ENCODE measurements at places on chromosomes 1 and 21.

GRCh38 chr1:147046189-147046862 is 108.2 kb downstream of the NBPF12 start:
- no peak for DNase-seq

GRCh38 chr1:172647110-172647564 is 11.8 kb upstream of the FASLG start:
- DNase-seq, result peak; percentile 61

DNA sequence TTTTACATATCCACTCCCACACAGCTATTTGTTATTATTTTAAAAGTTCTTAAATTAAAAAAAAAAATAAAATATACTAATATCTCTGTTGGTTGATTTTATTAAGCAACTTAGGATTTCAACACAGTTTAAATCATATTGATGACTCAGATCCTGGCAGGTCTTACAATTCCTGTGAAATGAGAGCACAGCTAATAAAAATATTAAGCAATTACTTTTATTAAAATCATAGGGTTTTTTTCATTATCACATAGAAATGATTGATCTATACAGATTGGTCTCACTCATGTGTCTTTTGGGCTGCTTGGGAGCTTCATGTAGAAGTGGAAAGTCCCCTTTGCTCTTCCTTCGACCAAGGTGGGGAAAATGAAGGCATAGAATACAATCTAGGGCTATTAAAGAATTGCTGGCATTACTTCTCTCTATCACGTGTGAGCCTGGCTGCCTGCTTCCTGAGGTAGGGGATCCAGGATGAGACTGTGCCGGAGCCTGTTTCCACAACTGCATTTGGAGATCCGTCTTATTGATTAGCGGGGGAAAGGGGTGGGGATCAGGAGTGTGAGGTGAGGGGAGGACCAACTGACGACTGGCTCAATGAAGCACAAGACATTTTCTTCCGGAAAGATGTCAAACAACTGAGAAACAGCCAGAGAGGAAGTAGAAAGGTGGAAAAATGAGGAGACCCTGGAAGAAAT is 858.0 kb downstream of the USP25 start:
- DNase-seq, result no peak

DNA sequence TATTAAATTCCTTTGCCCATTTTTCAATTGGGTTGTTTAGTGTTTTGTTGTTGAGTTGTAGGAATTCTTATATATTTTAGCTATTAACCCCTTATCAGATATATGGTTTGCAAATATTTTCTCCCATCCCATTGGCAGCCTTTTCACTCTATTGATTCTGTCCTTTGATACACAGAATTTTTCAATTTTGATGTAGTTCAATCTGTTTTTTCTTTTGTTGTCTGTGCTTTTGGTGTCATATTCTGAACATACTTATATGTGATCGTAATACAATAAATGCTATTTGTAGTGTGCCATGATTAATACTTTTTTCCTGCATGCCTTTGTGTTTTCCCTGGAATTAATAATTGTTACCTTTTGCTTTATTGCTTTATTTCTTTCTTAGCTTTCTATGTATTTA is 7.8 kb upstream of the LRP8 start:
- no peak for DNase-seq

DNA sequence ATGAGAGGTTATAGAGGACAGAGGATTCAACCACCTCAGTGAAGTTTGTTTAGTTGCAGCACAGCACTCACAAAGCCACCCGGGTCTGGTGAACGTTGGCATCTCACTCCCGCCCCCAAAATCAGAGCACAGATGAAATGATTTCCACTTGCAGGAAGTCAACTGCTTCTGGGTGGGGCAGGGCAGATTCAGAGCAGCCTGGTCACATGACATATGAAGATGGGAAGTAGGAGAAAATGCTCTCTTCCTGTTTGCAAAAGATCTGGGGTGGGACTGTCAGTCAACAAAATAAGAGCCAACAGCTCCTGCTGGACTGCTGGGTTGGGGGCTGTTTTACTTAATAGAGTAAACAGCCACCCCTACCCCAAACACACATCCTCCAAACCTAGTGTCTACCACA is 43.2 kb downstream of the LRRC71 start:
- peak; percentile 48 for DNase-seq

GRCh38 chr1:109816975-109817535 is 53.3 kb upstream of the EPS8L3 start:
- DNase-seq, result no peak

- DNase-seq, result no peak
Observed at GRCh38 chr1:173276922-173277800, 70.0 kb upstream of the TNFSF4 start.

GRCh38 chr1:51954783-51955182 is 35.7 kb downstream of the RAB3B start:
- DNase-seq, result no peak

GRCh38 chr1:155892796-155893195 is 18.4 kb downstream of the RIT1 start:
- no peak for DNase-seq

GRCh38 chr1:52660807-52661206 is 27.8 kb downstream of the SHISAL2A start:
- DNase-seq, result no peak

DNA sequence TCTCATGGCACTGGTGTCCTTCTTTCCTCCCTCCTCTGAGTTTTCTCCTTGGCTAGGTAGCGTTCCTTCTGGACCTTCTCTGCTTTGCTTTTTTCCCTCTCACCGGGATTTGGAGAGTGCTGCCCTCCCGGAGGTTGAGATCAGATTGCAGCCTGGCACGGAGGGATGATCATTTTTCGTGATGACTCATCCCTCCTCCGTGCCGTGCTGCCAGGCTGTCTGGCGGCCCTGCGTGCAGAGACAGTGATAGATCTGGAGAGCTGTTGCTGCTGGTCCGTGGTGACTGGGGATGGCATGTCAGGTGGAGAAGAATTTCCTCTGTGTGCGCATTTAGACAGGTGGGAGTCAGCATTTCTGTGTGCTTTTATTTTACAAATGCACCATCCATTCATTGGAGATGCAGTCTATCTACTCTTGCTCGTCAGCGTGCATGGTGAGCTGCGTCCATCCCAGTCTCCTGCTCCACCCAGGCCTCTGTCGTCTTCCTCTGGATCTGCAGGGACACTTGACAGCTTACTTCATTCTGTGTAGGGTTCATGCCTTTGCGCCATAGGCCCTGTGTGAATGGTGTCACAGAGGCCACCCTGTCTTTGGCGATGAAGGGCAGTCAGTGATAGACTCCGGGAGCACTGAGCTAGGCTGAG is 104.4 kb downstream of the PCBP3 start:
- DNase-seq, result no peak

- no peak for DNase-seq
Observed at GRCh38 chr1:88169139-88169538, 514.9 kb upstream of the PKN2 start.

GRCh38 chr21:21997390-21998333 is 999.5 kb downstream of the NCAM2 start:
- DNase-seq, result no peak

DNA sequence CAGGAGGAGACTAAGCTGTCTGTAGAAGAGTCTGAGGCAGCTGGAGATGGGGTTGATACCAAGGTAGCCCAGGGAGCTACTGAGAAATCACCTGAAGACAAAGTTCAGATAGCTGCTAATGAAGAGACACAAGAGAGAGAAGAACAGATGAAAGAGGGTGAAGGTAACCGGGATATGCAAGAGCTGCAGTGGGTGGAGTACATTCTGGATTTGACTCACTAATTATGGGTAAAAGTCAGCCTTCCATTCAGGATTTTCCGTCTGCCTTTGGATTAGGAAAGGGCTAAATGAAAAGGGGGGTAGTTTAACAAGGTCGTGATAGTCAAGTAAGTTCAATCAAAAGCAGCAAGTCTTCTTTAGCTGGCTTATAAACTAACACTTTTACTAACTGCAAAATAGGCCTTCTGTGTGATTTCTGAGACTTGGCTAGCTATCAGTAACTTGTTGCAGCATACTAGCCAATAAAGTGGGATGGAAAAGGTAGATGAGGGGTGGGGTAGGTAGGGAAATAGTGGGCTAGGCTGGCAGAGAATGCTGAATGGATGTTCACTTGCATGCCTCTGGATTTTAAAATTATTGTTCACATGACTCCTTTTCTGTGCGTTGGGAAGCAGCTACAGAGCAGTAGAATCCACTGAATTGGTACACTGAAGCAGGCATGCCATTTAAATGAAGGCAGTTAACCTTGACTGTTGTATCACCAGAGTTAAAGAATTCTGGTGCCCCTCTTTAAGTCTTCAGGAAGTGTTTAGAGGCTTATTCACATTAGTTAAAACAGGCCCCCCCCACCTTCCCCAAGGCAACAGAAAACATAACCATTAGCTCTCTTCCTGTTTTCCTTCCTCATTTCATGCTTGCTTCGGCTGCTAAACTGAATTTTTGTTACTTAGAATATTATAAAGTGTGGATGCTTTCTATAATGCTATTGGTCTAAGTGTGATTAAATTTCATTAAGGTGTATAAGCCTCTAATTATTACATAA is 15.4 kb downstream of the CCDC17 start:
- no peak for DNase-seq

DNA sequence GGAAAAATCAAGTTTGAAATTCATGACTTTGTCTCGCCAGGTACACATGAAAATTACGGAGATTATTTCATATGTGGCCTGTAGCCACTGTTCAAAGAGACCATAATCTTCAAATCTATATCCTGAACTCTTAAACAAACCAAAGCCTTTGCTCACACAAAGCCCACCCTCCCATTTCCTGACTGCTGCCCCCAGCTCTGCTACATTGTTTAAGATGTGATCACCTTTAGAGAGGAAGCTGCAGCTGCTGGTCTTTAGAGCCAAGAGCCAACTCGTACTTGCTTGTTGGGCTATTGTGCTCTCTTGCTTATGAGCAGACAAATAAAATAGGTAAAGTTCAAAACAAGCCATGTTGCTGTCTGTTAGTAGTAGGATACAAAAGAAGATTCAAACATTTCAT is 71.9 kb downstream of the DTL start:
- DNase-seq, result no peak

- DNase-seq, result no peak
Observed at GRCh38 chr1:13965770-13966398, 265.9 kb downstream of the PRDM2 start.

GRCh38 chr21:33750017-33750416 is 107.7 kb downstream of the ITSN1 start:
- DNase-seq, result no peak

GRCh38 chr21:25107708-25108107 is 499.6 kb downstream of the MRPL39 start:
- DNase-seq, result no peak

- no peak for DNase-seq
Observed at GRCh38 chr1:8142955-8143629, 117.0 kb upstream of the ERRFI1 start.

- DNase-seq, result no peak
Observed at GRCh38 chr21:17699524-17700189, 87.0 kb upstream of the BTG3 start.

DNA sequence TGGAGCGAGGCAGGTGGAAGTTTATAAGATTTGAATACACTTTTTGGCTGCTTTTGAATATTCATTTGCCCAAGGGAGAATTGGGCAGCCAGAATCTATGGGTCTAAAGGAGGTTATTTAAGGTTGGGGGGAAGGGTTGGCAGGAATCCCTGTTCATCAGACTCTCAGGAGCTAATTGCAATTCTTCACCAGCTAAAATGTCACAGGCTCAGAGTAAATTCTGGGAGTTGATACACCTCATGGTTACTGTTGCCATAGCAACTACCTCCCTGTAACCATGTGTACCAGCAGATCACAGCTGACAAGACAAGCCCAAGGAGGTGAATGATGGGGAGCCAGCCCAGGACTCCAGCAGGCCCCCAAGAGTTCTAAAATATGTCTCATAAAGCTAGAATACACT is 75.5 kb downstream of the CAMK2N1 start:
- no peak for DNase-seq

- DNase-seq, result no peak
Observed at GRCh38 chr1:156969496-156969895, 49.1 kb downstream of the LRRC71 start.

DNA sequence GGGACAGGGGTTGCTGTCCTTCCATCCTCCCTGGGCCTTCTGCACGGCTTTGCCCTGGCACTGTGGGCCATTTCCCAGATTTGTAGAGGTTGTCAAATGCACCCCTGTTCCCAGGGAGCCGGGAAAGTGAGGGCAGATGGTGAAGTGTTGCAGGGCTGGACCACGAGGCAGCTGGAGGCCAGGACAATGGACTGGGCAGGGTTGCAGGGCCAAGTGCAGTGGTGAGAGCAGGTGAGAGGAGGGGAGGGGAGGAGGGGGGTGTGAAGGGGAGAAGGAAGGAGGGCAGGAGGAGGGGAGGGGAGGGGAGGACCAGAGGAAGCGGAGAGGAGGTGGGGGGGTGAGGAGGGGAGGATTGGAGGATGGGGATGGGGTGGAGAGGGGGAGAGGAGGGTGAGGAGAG is 443.9 kb downstream of the CAMTA1 start:
- no peak for DNase-seq

DNA sequence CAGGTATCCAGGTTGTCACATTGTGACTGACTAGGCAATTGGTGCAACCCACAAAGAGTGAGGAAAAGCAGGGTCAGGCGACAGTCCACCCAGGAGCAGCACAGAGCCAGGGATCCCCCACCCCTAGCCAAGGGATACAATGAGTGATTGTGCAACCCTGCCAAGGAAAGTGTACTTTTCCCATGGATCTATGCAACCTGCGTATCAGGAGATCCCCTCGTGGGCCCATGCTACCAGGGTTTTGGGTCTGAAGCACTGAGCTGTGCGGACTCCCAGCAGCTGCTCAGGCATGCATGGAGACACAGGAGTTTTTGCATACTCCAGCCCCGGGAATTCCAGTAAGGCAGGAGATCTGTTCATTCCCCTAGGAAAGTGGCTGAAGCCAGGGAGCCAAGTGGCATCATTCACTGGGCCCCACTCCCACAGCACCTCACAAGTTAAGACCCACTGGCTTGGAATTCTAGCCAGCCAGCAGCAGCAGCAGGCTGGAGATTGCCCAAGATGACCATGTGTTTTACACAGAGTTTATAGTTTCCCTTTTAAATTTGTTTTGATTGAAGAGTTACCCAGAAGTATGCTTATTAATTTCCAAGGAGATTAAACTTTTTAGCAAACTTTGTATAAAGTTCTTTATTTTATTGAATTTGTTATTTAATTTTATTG is 136.0 kb downstream of the LTN1 start:
- DNase-seq, result no peak

DNA sequence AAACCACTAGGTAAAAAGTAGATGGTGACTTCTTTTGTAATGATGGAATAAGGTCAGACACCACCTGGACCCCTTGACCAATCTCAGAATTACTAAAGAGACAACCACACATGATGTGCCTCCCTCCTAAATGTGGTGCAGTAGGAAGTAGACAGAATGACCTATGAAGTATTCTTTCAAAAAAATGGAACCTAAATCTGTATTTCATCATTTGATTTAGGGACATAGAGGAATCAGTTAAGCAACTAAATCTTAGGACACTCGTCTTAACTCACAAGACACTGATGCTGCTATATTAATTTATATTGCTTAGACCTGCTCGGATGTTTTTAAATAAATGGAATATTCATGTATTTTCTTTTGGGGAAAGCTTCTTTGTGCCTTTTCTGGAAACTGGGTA is 80.9 kb upstream of the IRF2BP2 start:
- DNase-seq, result no peak

DNA sequence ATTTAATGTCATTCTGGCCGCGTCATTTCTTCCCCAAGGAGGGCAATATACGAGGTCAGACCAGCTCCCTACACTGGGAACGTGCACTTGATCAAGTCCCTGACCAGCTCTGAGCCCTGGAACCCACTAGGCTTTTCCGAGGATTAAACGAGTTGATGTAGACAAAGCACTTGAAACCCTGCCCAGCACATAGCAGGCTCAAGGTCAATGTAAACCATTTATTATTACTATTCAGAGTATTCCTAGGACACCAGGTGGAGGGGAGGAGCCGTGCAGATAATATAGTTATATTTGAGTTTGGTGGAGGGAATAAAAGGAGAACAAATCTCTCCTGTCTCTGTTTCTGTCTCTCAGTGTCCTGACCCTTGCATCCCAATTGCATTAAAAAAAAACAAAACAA is 174.1 kb upstream of the IGSF21 start:
- DNase-seq, result no peak
